GM12864 (cell line): ENCODE measurements at places on chromosomes 7 and 10.
A peak's percentile ranks its signal among the peaks of the same experiment; 100 is the strongest.

- no peak for DNase-seq
Observed at GRCh38 chr10:1120801-1121211, 64.6 kb downstream of the WDR37 start.

GRCh38 chr10:42888504-42889095 is 106.0 kb downstream of the BMS1 start:
- no peak for DNase-seq

- DNase-seq = no peak
Observed at GRCh38 chr7:27189997-27190748, 5.1 kb upstream of the HOXA11 start.

DNA sequence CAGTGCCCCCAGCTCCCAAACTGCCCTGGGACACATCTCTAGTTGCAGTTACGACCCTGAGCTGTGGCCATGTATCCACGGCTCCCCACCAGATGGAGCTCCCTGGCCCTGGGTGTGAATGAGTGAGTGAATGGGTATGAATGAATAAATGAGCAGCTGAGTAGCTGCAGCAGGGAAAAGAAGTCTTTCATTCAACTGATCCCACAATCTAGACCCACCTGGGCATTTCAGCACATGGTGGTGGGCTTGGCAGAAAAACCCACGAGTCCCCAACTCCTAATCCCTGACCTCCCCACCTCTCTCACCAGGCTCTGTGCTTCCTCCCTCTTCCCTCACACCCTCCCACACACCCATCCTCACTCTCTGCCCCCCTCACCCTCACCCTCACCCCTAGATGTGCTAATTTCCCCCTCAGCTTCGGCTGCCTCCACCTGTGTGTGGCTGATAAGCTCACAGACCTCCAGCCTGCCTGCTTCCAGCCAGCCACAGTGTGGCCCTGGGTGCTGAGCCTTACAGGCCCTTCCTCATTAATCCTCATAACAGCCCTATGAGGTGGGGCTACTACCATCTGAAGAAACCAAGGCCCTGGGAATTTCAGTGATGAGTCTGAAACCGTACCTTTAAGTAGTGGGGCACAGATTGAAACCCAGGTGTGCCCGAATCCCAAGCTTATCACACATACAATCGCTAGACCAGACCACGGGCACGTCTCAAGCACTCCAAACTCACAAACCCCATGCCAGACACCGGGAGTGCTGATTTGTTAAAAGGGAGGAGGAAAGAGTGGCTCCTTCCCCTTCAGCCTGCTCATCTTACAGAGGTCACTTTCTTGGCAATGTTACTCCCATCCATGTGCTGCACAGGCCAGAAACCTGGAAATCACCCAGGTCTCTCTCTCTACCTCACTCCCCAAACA is 2.2 kb upstream of the ATP6V1F start:
- DNase-seq = no peak

- DNase-seq = no peak
Observed at GRCh38 chr10:93751832-93752231, 5.9 kb upstream of the LGI1 start.

DNA sequence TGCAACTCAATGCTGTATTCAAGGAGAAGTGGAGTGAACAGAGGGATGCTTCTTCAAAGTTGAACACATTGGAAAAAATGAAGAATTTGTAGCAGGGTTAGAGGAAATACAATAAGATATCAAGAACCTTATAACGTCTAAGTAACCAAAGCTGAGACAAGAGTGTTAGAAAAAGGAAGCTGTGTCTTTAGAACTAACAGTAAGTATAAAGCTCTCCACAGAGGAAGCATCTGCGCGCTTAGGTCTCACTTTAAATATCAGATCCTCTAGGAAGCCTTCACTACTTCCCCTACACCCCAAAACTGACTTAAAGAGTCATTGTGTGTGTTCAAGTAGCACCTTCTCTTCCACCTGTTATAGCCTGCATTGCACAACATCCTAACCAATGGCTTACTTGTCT is 43.0 kb downstream of the CH25H start:
- no peak for DNase-seq

DNA sequence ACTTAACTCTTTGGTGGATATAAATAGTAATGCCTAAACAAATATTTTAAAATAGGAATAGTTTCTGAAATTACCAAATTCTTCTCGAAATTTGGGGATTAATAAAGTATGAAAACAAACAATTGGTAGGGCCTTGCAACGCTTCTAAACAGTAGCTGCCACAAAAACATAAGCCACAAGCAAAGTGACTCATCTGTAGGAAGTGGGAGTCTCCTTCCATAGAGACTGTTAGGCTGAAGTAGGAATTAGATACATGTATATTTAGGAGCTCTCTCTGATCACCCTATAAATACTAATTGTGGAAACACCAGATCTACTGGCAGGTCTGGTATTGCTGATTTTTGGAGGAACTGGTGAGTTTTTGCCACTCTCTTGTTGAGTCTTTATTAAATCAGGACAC is 5.7 kb upstream of the LMOD2 start:
- DNase-seq = no peak

GRCh38 chr10:30208330-30208729 is 140.7 kb downstream of the MTPAP start:
- DNase-seq = no peak

GRCh38 chr7:43439631-43440401 is 143.1 kb upstream of the STK17A start:
- peak; percentile 18 for DNase-seq

- no peak for DNase-seq
Observed at GRCh38 chr7:66841898-66842297, 79.1 kb upstream of the TMEM248 start.

GRCh38 chr7:17544401-17544800 is 245.9 kb downstream of the AHR start:
- DNase-seq = no peak

DNA sequence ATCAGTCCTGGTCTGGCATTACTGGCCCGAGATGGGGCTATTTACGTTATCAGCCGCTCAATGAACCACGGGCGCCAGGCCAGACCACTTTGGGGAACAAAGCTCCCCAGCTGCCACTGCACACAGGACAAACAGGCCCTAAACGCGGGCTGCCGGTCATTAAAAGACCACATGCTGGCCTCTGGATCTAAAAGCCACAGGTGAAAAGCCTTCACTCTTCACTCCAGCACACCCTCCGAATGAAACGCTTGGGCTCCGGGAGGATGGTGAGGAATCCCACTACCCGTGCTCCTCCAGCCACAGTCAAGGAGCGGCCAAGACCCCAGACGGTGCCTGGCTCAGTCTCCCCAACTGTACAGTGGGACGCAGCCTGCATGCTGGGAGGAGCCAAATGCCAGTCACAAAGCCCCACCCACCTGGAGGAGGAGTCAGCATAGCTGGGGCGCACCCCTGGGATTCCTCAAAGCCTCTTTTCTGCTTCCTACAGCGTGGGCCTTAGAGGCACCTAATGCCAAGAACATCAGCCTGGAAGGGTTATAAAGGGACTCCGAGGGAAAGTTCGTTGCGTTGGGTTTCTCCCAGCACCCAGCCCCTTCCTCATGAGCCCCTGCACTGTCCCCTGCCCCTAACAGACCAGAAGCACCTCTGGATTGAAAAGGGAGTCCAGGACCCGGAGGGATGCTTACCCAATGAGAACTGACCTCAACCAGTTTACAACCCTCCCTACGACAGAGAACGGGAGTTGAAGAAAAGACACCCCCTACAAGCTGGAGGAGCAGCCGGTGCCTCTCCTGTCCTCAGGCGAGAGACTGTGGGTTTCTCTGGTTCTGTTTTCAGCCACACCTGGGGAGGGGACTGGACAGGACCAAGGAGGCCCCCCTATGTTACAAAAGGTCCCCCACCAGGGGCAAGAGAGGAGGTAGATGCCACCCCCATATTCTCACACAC is 4.7 kb downstream of the PDGFA start:
- DNase-seq = no peak

- DNase-seq = no peak
Observed at GRCh38 chr7:24227068-24227467, 56.9 kb upstream of the NPY start.

DNA sequence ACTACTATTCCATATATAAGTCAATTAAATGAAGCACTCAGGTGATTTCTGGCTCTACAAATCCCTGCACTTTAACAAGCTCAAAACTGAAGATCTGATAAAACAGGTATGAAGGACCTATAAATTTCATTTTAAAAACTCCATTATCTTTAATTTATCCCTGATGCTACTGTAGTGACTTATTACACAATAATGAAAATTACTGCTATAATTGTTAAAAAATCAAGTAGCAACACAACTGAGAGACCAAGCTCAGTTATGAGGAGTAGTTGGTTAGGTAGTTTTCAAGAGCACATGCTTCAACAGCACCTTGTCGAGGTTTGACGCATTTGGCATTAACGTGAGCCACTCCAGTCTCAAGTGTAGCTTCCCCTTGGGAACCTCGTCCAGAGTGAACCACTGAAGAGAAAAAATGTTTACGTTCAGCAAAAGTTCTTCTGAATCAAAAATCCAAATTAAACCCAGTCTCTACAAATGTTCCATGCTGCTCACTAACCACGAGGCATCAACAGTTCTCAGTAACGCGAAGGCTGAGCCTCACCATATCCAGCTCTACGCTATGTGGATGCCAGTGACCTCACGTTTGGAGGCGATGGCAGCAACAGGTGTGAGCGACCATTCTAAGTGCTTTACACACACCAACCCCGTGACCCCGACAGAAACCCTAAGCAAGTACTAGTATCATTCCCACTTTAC is 55.3 kb upstream of the NCAPG2 start:
- no peak for DNase-seq

GRCh38 chr10:80205477-80206276 is at the start of gene ANXA11:
ANXA11 (minus strand) TSS chr10:80205537; CDS start chr10:80172861, 32,676 bp downstream.
- DNase-seq = peak; percentile 49

DNA sequence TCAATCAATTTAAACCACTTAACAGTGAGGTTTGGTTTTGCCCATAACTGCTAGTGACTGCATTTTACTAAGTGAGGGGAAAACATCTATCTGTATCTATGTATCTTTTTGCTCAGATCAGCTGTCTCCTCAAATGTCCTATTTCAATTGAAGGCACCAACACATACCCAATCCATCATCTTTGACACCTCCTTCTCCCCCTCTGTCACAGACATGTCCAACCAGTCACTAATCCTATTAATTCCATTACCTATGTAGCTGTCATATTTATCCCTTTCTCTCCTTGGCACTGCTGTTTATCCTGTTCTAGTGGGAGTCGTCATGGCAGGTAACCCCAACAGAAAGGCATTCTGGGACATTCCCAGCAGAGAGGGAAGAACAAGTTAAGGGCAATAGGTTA is 975.2 kb upstream of the AUTS2 start:
- DNase-seq = no peak

GRCh38 chr10:122054048-122055025 is 65.4 kb downstream of the TACC2 start:
- DNase-seq = no peak

- DNase-seq = no peak
Observed at GRCh38 chr7:38283107-38283506, 9.7 kb upstream of the TARP start.

DNA sequence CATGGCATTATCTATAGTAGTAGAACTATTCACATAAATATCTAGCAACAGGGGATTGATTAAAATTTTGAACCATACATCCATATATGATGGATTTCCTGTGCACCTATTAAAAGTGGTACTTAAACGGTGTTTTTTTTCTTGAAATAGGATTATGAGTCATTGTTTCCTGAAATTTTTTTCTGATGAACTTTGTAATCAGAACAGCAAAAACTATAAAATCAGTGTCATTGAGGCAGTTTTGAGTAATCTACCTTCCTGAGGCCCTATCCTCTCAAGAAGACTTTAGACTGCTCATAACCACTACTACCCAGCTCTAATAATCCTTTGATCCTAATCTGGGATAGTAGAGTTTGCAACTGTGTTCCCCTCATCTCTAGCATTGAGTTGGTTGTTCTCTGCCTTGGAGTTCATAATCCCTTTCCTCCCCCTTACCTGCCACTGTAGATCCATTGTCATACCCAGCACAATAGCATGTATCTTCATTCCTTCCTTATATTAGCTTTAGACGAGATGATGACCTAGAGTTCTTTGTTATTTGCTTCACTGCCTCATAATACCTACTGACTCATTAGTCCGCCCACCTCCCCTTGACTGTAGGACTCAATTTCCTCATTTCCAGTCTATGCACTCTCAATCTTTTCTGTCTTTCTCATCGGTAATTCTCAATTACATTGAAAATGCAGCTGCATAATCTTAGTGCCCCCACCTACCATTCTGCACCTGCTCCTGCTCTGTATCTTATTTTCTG is 133.4 kb downstream of the LRRC4 start:
- no peak for DNase-seq

- no peak for DNase-seq
Observed at GRCh38 chr7:11328309-11328708, 354.6 kb downstream of the PHF14 start.

GRCh38 chr10:88913788-88914187 is 33.7 kb downstream of the STAMBPL1 start:
- no peak for DNase-seq

GRCh38 chr10:74643596-74643975 is 182.8 kb upstream of the KAT6B start:
- DNase-seq = no peak

GRCh38 chr10:7458556-7458955 is 47.7 kb upstream of the SFMBT2 start:
- no peak for DNase-seq

GRCh38 chr10:124657806-124658205 is 86.4 kb downstream of the FAM53B start:
- no peak for DNase-seq

DNA sequence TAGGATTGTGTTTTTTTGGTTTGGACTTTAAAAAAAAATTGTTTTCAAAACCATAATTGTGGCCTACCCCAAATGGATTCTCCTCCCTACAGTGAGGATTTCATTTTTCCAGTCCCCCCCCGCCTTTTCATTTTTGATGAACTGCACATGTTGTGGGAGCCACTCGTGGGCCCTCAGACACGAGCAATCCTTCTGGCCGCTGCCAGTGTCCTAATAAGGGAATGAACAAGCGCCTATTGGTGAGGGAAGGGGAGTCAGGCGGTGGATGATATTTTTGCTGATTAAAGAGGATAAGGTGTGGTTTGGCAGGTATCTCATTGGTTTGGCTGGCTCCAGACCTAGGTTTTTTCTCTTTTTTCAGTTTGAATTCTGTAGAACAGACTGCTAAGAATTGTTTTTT is 78.7 kb upstream of the AGBL3 start:
- DNase-seq = no peak

DNA sequence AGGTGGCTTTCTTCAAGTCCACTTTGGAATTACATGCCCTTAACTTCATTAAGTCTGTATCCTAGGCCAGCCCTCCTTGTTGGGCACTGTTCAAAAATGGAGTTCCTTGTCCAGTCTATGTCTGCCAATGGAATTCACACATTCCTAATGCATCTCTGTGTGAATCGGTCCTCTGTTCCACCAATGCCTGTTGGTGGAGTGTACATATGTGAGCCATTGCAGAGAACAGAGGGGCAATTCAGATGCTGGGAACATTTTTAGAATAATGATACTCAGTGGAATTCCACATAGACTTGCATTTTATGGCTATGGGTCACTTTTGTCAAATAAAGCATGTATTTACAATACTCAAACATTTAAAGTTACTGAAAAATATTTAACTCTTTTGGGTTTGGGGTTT is 108.3 kb downstream of the COL28A1 start:
- no peak for DNase-seq
